ENCODE measurements at places on chromosomes 13 and 19.
A peak's percentile ranks its signal among the peaks of the same experiment; 100 is the strongest.

GRCh38 chr13:75760131-75761021 lies 124.2 kb downstream of the LMO7 start:
- no peak for DNase-seq

GRCh38 chr13:97067017-97067895 lies 73.0 kb upstream of the OXGR1 start:
- DNase-seq: no peak

DNA sequence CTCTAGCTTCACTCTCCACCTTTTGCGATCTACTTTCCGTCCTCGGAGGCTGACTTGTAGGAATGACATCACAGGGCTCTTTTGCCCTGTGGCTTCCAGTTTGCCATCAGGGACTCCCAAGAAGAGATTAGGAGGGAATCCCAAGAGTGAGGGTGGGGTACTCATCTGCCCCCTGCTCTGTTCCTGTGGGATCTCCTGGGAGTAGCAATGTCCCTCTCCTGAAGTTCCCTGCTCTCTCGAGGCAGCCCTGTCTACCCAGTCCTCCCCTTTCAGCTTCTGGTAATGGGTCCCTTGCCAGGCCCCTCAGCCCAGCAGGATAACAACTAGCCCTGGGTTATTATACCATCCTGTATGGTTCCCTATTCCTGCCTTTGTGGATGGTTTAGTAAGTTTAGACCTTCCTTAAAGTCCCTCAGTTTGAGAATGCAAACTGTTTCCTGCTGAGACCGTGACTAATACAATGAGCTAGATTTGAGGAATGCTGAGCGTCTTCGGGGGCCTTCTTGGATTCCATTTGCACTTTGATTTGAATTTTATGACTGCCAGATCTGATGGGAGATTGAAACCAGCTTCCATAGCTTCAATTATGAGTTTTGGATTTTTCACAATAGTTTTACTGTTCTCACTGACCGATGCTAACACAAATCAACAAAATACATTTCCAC lies 73.7 kb upstream of the IPO5 start:
- no peak for DNase-seq

- no peak for DNase-seq
Observed at GRCh38 chr13:52945348-52945747, 83.3 kb upstream of the OLFM4 start.

- DNase-seq: no peak
Observed at GRCh38 chr13:98828614-98829013, 76.1 kb upstream of the SLC15A1 start.

GRCh38 chr13:72126424-72126823 lies 259.4 kb upstream of the DACH1 start:
- no peak for DNase-seq

GRCh38 chr19:56942756-56943155 lies 102.2 kb upstream of the PEG3 start:
- no peak for DNase-seq

- no peak for DNase-seq
Observed at GRCh38 chr19:7607212-7607873, 11.7 kb downstream of the CAMSAP3 start.

DNA sequence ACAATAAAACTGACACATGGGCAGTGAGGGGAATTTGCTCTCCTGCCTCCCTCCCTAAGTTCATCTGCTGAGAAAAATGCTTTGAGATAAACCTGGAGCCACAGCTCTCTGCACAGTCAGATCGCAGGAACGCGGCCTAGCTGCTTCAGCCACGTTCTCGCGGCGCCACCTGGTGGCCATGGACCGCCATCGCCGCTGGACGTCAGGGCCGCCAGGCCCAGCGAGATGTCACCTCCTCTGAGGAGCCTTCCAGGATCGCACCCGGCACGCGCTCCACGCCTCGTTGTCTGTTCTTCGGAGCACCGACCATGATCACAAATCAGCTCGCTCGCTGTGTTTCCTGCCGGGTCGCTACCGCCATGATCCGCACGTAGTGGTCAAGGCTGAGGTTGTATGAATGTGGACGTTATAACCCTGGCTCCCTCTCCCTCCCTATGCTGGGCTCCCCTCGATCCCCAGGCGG lies 20.6 kb upstream of the USP29 start:
- peak; percentile 43 for DNase-seq

DNA sequence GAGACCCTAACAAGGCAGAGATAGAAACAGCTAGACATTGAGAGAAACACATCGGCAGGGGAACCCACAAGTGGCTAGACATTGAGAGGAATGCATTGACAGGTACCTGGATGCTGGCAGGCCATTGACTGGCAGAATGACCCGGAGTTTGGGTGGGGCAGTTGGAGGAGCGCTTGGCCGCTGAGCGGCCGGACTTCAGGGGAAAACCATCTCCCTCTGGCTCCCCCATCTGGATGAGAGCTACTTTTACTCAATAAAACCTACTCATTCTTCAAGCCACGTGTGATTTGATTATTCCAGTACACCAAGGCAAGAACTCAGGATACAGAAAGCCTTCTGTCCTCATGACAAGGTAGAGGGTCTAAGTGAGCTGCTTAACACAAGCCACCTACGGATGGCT lies 473.4 kb downstream of the SLITRK5 start:
- no peak for DNase-seq

GRCh38 chr13:84705982-84706710 lies 823.9 kb upstream of the SLITRK1 start:
- no peak for DNase-seq

DNA sequence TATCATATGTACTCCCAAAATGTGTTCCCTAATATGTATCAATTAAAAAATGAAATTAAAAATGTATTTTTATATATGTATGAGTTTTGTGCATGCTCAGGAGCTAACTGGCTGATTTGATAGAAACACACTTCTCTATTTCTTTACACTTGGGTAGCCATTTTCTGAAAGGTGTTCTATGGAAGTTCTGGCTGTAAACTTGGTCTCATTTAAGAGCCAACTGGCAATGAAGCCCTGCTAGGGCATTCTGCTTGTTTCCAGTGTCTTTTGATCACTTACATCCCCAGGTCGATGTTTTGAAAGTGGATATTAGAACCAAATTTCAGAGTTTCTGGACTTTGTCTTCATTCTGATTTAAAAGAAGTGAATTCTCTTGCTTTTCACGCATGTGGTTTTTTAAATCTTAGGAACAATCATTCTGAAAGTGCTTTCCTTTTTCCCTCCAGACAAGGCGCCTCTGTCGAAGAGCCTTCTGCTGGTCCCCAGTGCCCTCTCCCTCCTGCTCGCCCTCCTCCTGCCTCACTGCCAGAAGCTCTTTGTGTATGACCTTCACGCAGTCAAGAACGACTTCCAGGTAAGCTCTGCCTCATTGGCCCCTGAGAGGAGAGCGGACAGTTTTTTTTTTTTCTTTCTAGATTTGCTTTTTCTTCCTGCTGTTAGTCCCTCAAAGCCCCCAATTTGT lies 20.1 kb downstream of the GPR18 start:
- DNase-seq: no peak

- DNase-seq: no peak
Observed at GRCh38 chr13:113211774-113212173, 2.4 kb downstream of the CUL4A start.

- DNase-seq: peak; percentile 74
Observed at GRCh38 chr19:4811328-4812131, 20.0 kb downstream of the TICAM1 start.

- no peak for DNase-seq
Observed at GRCh38 chr13:21095311-21095710, 33.9 kb upstream of the LATS2 start.

DNA sequence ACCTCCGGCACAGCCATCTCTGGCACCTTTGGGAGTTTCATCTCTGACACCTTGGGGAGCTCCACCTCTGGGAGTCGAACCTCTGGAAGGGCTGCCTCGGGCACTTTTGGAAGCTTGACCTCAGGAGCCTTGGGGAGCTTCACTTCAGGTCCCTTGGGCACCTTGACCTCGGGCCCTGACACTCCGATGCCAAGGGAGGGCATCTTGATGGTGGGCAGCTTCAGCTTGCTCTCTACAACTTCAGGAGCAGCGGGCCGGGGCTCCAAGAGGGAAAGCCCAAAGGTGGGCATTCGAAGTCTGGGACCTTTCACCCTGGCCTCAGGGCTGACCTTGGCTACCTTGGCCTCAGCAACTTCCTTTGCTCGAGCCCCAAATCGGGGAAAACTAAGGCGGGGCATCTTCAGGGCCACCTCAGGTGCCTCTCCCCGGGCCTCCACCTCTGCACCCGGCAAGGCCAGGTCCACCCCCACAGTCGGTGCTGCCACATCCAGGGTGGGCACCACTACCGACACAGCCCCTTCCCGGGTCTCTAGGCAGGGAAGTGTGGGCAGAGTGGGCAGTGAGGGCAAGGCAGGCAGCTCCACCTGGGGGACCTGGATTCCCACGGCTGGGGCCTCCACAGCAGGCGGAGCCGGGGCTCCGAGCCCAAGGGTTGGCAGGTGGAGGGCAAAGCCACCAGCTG lies 7.0 kb upstream of the HIPK4 start:
- no peak for DNase-seq

- DNase-seq: no peak
Observed at GRCh38 chr19:32810452-32810851, 59.1 kb downstream of the SLC7A9 start.
